Endodermal cell (in vitro differentiated cells): ENCODE measurements at places on chromosomes 16 and 17. TPM values are rescaled to one million over a fixed set of nuclear protein-coding genes. Genes with fewer than 3 reads are reported as not detected.

ALDH3A1 gene
- total RNA-seq, result 0.32 and 0.44 TPM in 2 replicates

PSME3IP1 gene
- 90.8 and 102 TPM in 2 replicates for total RNA-seq

CLDN7 gene
- total RNA-seq, result 149 and 150 TPM in 2 replicates

DNA sequence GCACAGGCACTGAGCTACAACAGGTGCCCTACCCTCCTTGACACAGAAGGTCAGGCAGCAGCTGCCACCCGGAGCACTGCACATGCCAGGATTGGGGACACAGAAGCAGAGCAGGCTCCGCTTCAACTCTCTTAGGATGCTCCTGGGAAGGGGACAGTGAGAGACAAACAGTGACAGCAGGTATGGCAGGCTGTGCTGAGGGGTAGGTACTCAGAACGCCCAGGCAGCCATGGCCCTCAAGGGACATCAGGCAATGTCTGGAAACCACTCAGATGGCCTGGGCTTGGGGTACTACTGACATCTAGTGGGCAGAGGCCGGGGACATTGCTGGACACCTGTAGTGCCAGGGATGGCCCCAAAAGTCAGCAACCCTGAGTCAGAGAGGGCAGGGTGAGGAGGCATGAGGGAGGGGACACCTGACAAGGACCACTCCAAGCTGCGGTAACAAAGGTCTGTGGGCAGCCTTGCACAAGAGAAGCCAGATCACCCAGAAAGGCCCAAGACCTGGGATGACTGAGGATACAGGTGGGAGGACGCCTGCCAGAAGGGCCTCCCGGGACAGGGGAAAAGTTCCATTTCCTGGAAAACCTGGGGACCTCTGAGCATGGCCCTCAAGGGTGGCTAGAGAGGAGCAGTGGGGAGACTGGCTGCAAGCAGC lies 21.2 kb downstream of the PEMT start:
- no peaks in the 10 kb centered on the region for H3K27me3 ChIP-seq
- H3K4me3 ChIP-seq, result no peak overlapping the region
- DNase-seq, result peak; percentile 85

KRTAP4-1 gene
- not detected in 3 replicates for total RNA-seq

- DNase-seq, result peak; percentile 97
- no peak overlapping the region for H3K4me3 ChIP-seq
- H3K36me3 ChIP-seq, result peaks cover 8% of the 10 kb centered on the region
- H3K4me1 ChIP-seq, result no peaks in the 10 kb centered on the region
- H3K27me3 ChIP-seq, result no peaks in the 10 kb centered on the region
These were observed 43.4 kb upstream of the ICAM2 start for GRCh38 chr17:64063766-64064224.

GRCh38 chr17:28078341-28079229 lies 36.1 kb downstream of the NLK start:
- no peak overlapping the region for H3K27ac ChIP-seq
- H3K36me3 ChIP-seq, result no peaks in the 10 kb centered on the region
- H3K27me3 ChIP-seq, result no peaks in the 10 kb centered on the region
- no peak for DNase-seq
- H3K4me1 ChIP-seq, result no peaks in the 10 kb centered on the region

DNA sequence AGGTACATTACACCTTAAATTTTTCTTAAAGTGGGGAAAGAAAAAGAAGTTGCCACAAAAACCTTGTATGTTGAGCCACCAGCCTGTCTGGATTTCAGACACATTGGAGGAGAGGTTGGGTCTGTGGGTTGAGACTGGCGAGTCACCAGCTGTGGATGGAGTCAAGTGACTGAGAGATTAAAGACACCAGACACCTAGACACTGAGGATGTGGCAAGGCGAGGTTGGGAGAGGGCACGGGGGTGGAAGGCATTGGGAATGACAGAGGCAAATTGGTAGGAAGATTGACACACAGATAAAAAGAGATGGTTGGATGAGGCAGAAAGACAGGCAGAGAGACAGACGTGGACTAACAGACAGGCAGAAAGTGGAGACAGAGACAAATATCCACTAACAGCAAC lies 49.6 kb downstream of the KCNJ12 start:
- no peak overlapping the region for H3K27ac ChIP-seq
- no peaks in the 10 kb centered on the region for H3K36me3 ChIP-seq
- H3K4me1 ChIP-seq, result no peaks in the 10 kb centered on the region
- no peak overlapping the region for H3K4me3 ChIP-seq
- DNase-seq, result peak; percentile 22

- no peaks in the 10 kb centered on the region for H3K27me3 ChIP-seq
- H3K4me3 ChIP-seq, result no peak overlapping the region
- no peaks in the 10 kb centered on the region for H3K36me3 ChIP-seq
- H3K27ac ChIP-seq, result no peak overlapping the region
- no peak for DNase-seq
- peaks cover 10% of the 10 kb centered on the region for H3K4me1 ChIP-seq
These were observed 41.5 kb upstream of the ETV4 start for GRCh38 chr17:43587647-43588046.

HLF gene
- total RNA-seq, result not detected in 2 replicates

DNA sequence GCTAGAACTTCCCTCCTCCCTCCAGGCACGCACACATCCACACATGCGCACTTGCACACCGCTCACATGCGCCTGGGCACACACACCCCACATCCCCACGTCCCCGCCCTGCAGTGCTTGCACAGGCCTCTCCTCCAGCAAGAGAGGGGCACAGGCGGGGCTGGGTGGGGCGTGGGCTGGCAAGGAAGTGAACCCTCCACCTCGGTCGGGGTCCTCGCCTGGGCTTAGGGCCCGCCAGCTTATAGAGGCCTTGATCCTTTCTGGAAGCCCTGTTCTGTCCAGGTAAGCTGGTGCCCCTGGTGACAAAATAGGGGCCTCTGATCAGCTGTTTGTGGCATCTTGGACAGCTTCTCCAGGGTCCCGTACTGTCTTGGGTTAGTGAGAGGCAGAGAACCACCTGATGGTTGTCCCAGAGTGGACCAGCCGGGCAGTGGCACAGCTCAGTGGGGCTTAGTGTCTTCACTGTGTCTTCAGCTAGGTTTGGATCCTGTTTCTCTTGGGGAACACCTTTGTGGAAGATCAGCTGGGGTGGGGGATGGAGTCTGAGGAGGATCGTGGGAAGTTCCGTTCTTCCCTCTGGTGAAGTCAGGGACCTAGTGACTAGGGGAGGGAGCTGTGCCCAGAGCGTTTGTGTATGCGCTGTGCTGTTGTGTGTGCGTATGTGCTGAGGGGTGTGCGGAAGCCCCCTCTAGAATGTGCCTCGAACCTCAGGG lies 12.1 kb downstream of the TBX4 start:
- no peak overlapping the region for H3K27ac ChIP-seq
- peaks cover 82% of the 10 kb centered on the region for H3K27me3 ChIP-seq
- DNase-seq, result peak; percentile 68
- H3K4me3 ChIP-seq, result no peak overlapping the region
- H3K36me3 ChIP-seq, result no peaks in the 10 kb centered on the region
- H3K4me1 ChIP-seq, result peaks cover 4% of the 10 kb centered on the region

- peaks cover 95% of the 10 kb centered on the region for H3K36me3 ChIP-seq
- H3K27ac ChIP-seq, result no peak overlapping the region
- DNase-seq, result no peak
- no peaks in the 10 kb centered on the region for H3K4me1 ChIP-seq
These were observed 17.9 kb downstream of the GINS2 start for GRCh38 chr16:85670840-85671239.

- H3K4me3 ChIP-seq, result no peak overlapping the region
- no peaks in the 10 kb centered on the region for H3K4me1 ChIP-seq
- no peaks in the 10 kb centered on the region for H3K27me3 ChIP-seq
- no peak overlapping the region for H3K27ac ChIP-seq
These were observed 72.0 kb downstream of the PITPNC1 start for GRCh38 chr17:67449065-67449464.

PLLP gene
- 5.9 and 6.5 TPM in 2 replicates for total RNA-seq

C16orf89 gene
- total RNA-seq, result 0.28 TPM in 1 of 3 replicates, not detected in the others

ERCC4 gene
- 12.9 and 14.9 TPM in 2 replicates for total RNA-seq

- H3K27me3 ChIP-seq, result no peaks in the 10 kb centered on the region
- H3K36me3 ChIP-seq, result no peaks in the 10 kb centered on the region
- H3K27ac ChIP-seq, result no peak overlapping the region
- DNase-seq, result no peak
- no peak overlapping the region for H3K4me3 ChIP-seq
These were observed 15.2 kb downstream of the PLA2G10 start for GRCh38 chr16:14678748-14679497.

SBK1 gene
- 29.4 to 62.5 TPM (median 61.6 TPM) in 3 replicates for total RNA-seq

CACNG1 gene
- not detected in 2 replicates for total RNA-seq

DNA sequence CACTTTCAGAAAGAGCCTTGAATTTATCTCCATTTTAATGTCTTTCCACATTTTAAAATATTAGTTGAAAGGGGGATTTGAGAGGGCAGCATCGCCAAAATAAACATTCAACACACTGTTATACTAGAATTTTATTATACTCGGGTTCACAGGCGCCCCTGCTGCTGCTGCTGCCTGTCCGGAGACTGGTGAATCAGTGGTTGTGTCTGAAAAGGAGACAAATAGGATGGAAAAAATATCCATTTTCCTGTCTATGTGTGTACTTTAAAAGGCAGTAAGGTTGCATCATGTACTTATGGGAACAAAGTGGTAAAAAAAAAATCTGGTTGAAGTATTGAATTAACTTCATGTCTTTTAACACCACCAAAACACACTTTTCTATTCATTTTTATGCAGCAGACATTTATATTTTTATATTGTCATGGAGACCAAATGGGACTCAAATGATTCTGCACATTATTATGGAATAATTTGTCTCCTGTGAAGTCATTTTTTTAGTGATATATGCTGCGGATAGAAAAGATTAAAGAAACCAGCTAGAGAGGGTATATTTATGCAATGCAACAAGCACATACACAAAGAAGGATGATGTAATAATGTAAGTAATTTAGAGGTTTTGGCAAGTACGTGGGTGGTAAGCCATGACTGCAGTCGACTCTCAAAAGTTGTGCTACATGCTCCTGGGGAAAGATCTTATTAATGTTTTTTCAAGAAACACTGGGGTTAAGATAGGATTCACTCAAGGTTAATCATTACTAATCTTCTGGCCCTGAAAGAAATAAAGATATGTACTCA lies 759.0 kb upstream of the SOX9 start:
- DNase-seq, result no peak
- H3K4me3 ChIP-seq, result no peak overlapping the region
- H3K27me3 ChIP-seq, result no peaks in the 10 kb centered on the region
- H3K27ac ChIP-seq, result no peak overlapping the region
- H3K4me1 ChIP-seq, result no peaks in the 10 kb centered on the region

ASGR1 gene
- 6.8 and 8.3 TPM in 2 replicates for total RNA-seq

DNA sequence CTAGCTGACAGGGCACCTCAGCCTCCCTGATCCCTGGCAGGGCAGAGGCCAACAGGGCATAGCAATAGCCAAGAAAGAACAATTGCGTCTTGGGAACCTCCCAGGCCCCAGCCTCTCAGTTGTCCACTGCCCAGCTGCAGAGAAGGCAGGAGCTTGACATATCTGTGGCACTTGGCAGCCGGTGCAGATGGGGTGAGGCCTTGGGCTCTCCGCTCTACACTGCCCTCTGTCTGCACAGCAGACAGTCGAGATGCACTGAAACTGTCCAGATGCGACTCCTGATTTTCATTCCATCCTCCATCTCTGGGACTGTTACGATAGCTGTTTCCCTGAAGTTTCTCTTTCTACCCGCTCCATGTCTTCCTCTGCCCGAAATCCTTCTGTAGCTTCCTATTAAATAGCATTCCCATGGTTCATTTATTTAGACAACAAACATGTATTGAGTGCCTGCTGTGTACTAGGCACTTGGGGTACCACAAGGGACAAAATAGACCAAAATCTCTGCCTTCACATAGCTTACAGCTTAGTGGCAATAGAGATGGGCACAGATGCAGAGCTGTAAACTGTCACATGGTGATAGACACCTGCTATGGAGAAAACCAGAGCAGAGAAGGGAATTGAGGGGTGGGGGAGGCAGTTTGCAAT lies 3.3 kb downstream of the POLR3E start:
- H3K27me3 ChIP-seq, result no peaks in the 10 kb centered on the region
- H3K4me3 ChIP-seq, result no peak overlapping the region
- no peak overlapping the region for H3K27ac ChIP-seq

GRCh38 chr17:1398028-1398427 lies 2.0 kb downstream of the YWHAE start:
- DNase-seq, result no peak
- H3K27ac ChIP-seq, result no peak overlapping the region
- no peaks in the 10 kb centered on the region for H3K27me3 ChIP-seq
- peaks cover 22% of the 10 kb centered on the region for H3K36me3 ChIP-seq
- no peaks in the 10 kb centered on the region for H3K4me1 ChIP-seq

- H3K36me3 ChIP-seq, result peaks cover 70% of the 10 kb centered on the region
- DNase-seq, result no peak
- H3K27ac ChIP-seq, result no peak overlapping the region
- H3K4me3 ChIP-seq, result no peak overlapping the region
- H3K4me1 ChIP-seq, result no peaks in the 10 kb centered on the region
- H3K27me3 ChIP-seq, result no peaks in the 10 kb centered on the region
These were observed 39.2 kb downstream of the NDE1 start for GRCh38 chr16:15689290-15689689.

CDH3 gene
- total RNA-seq, result 70.4 to 81.9 TPM (median 79.6 TPM) in 3 replicates

TP53TG3E gene
- not detected in 2 replicates for total RNA-seq

DNA sequence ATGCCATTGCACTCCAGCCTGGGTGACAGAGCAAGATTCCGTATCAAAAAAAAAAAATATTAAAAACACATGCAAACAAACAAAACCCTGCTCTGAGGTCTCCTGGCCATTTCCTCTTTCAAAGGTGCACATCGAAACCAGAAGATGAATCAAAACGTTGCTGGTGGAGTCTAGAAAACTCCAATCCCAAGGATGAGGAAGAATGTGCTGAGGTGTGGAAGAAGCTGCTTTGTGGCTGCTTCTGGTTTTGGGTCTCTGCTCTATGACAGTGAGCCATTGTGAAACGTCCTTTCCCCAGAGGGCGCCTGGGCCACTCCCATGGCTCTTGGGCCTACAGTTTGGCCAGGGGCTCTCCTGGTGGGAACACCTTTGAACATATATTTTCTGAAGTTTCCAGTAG lies 112.6 kb downstream of the IRF8 start:
- peak; percentile 22 for DNase-seq
- no peaks in the 10 kb centered on the region for H3K4me1 ChIP-seq
- H3K36me3 ChIP-seq, result no peaks in the 10 kb centered on the region
- H3K27me3 ChIP-seq, result peaks cover 7% of the 10 kb centered on the region
- no peak overlapping the region for H3K4me3 ChIP-seq
- no peak overlapping the region for H3K27ac ChIP-seq

COX10 gene
- total RNA-seq, result 13.5 to 15.8 TPM (median 15.4 TPM) in 3 replicates

GRCh38 chr17:44547625-44548267 lies 9.5 kb upstream of the FZD2 start:
- H3K27ac ChIP-seq, result peak overlapping the region; percentile 80
- no peaks in the 10 kb centered on the region for H3K36me3 ChIP-seq
- DNase-seq, result peak; percentile 87
- H3K4me1 ChIP-seq, result peaks cover 22% of the 10 kb centered on the region

USP43 gene
- 11.2 and 12.6 TPM in 2 replicates for total RNA-seq

- H3K4me3 ChIP-seq, result no peak overlapping the region
- no peaks in the 10 kb centered on the region for H3K27me3 ChIP-seq
- DNase-seq, result no peak
These were observed 5.0 kb downstream of the SGCA start for GRCh38 chr17:50170662-50171370.
